ENCODE measurements at places on chromosomes 12 and 14.
A peak's percentile ranks its signal among the peaks of the same experiment; 100 is the strongest.

GRCh38 chr14:30153717-30154116 is 226.1 kb upstream of the PRKD1 start:
- peak; percentile 15 for DNase-seq

- DNase-seq: peak; percentile 96
Observed at GRCh38 chr12:65879878-65880277, 55.6 kb downstream of the HMGA2 start.

- DNase-seq: no peak
Observed at GRCh38 chr12:116535241-116535640, 23.9 kb upstream of the MAP1LC3B2 start.

DNA sequence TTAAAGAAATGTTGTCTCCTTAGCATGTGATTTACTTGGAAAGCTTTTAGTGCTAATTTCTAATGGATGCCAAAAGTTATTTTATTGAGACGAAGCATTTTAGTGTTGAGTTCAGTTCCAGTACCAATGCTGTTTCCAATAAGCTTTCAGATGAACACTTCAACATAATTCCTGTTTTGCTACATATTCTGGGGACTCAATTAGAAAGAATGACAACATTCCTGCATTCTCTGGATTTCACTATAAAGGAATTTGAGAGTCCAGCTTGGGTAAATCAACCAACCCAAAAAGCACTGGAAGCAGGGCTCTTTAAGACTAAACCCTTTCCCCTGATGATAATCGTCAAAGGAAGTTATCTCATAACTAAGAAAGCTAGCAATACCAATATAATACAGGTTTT is 353.0 kb upstream of the TMTC1 start:
- no peak for DNase-seq

GRCh38 chr14:52012635-52013034 is 23.3 kb downstream of the RTRAF start:
- peak; percentile 61 for DNase-seq

GRCh38 chr14:84750763-84751554 is 779.0 kb upstream of the FLRT2 start:
- peak; percentile 92 for DNase-seq

- no peak for DNase-seq
Observed at GRCh38 chr14:78173346-78174035, 3.3 kb downstream of the NRXN3 start.

- no peak for DNase-seq
Observed at GRCh38 chr14:61510736-61511557, 184.4 kb upstream of the HIF1A start.

DNA sequence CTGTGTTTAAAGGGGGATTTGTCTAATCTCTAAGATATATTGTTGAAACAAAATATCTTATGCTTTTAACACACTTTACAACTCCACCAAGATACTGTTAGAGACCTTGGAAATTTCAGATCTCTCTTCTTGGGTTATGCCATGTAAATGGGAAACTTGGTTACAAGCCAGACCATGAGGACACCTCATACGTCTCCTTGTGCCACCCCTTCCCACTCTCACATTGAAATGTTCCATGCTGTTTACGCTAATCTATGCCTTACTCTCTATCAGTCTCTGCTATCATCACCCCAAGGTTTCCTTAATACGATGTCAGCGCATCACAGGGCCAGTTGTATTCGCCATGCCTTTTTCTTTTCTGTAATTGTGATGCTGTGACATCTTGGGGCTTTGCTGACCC is 13.4 kb upstream of the DEGS2 start:
- no peak for DNase-seq

DNA sequence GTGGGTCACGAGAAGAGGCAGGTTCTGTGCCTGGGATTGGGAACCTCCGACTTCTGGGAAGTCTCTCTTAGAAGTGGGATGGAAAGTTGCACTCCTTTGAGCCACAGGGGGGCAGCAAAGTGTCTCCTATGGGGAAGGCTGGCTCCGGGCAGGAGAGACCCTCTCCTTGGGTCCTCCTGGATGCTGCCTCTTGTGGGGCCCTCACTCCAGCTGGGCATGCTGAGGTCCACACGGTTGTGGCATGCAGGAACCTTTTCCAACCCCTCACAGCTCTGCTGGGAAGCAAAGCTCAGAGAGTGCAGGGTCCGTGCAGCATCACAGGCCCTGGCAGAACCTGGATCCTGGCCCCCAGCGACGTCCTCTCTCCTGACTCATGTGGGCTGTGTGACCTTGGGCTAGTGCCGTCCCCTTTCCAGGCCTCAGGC is 17.4 kb downstream of the SDSL start:
- peak; percentile 34 for DNase-seq

- no peak for DNase-seq
Observed at GRCh38 chr12:107309020-107309419, 215.7 kb upstream of the CRY1 start.

DNA sequence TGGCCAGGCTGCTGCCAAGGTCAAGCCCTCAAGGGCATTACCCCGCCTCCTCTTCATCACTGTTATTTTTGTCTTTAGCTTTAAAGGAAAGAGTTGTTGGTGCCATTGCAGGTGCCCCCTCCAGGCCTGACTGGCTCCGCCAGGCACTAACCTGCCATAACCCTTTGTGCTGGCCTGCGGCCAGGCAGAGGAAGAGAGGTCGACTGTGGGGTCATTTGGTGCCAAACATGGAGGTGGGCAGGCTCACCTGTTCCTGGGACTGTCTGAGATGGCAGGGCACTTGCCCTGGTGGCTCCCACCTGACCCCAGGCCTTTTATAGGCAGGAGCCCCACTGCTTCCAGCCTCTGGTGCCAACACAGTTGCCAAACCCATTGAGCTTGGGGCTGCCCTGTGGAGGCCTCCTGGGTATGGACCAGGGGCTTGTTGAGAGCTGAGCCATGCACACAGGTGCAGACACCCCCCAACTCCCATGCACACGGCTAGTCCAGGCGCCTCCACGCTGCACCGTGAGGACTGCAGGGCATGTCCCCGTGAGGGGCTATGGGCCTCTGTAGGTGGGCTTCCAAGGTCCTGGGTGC is 29.4 kb upstream of the PLD4 start:
- DNase-seq: no peak

DNA sequence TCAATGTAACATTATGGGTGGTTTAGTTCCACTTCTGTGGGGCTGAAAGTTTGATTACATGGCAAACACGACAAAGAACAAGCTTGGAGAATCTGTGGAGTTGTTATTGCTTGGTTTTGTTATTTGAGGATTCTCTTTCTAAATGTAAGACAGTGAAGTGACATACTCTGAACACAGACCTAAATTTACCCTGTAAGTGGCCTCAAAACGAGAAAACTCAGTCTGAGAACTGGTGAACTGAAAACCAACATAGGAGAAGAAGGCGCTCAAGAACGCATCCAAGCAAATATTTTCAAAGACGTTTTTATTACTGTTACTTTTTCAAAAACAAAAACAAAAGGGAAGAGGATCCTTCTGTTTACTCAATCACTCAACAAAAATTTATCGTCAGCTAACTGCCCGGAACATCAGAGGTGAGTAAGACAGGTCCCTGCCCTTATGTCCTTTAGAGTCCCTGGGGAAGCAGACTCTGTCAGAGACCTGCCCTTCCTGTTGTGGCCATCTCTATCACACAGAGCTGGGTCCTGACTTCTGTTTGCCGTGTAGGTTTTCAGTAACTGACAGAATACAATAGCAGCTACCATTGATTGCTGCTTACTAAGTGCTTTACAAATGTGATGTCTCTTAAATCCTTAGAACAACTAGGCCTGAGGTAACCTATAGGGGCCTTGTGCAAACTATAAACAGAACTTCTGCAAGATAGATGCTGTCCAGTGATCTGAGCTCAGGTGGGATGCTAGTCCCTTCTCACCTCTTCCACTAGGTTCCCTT is 79.3 kb upstream of the C12orf71 start:
- no peak for DNase-seq

- no peak for DNase-seq
Observed at GRCh38 chr12:68178184-68178583, 18.6 kb upstream of the IFNG start.
